Activated CD4-positive, alpha-beta T cell treated with anti-CD3 and anti-CD28 coated beads for 4 hours (primary cell): ENCODE measurements at places on chromosomes 3 and 15.
A peak's percentile ranks its signal among the peaks of the same experiment; 100 is the strongest.

- DNase-seq: peak; percentile 60
Observed at GRCh38 chr15:40320931-40321371, 2.5 kb upstream of the INAFM2 start.

DNA sequence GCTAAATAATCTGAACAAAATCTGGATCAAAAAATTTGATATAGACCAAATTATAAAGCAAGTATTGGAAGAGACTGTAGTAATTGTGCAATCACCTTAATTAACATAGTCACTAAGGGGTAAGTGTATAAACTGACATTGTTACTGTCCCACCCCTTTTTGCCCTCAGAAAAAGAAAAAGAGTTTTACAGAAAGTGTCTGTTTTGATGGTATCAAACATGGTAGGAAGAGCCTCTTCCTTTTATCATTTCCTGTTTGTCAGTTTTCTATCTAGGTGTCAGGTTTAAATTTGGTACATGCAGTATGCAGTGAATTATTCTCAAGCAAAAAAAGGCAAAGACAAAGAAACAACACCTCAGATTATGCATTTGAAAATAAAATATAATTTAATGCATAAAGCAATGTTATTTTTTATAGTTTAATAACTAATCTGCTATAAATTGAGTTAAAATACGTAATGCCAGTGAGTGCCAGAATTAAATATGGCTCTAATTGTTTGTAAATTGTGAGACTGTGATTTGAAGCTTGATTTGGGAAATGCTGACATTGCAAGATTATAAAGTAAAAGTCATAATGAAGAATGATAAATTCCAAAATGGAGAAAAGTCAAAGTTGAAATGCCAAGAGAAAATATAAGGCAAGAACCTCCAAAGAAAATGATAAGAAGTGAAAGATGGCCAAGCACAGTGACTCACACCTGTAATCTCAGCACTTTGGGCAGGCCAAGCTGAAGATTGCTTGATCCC lies 30.3 kb upstream of the CMC1 start:
- no peak for DNase-seq

- DNase-seq: no peak
Observed at GRCh38 chr15:70752193-70752635, 11.1 kb downstream of the UACA start.

DNA sequence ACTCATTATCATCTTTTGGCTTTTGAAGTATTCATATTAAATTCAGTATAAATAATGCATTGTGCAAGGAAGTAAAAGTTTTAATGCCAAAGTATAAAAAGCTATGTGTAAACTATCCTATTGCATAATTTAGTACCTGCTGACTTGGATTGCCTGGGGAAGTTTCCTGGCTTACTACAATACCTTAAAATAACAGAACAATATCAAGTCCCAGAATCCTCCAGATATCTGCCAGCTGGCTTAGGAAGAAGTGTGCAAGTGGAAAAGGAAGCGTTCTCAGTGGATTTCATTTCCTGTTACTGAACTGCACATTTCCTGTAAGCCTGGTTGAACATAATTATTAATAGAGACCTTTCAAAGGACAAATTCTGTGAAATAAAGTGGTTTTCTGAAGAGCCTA lies 236.7 kb downstream of the ADAMTSL3 start:
- no peak for DNase-seq

GRCh38 chr15:101048176-101048575 lies 129.0 kb downstream of the LRRK1 start:
- DNase-seq: no peak

DNA sequence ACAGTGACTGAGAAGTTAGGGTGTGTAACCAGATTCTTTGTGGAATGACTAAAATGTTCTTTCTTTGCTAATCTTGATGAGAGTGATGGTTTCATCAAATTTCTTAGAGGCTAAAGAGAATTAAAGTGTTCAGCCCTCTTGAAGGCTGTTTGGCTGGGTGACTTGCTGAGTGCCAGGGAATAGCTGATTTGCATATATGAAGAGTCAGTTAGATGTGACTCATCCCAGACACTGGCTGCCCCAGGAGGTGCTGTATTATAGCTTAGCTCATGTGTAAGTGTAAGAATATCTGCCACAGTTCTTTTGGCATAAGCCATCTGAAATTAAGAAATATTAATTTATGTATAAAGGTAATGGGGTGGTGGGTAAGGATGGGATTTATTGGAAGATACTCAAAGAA lies 535.1 kb downstream of the NLGN1 start:
- DNase-seq: no peak

DNA sequence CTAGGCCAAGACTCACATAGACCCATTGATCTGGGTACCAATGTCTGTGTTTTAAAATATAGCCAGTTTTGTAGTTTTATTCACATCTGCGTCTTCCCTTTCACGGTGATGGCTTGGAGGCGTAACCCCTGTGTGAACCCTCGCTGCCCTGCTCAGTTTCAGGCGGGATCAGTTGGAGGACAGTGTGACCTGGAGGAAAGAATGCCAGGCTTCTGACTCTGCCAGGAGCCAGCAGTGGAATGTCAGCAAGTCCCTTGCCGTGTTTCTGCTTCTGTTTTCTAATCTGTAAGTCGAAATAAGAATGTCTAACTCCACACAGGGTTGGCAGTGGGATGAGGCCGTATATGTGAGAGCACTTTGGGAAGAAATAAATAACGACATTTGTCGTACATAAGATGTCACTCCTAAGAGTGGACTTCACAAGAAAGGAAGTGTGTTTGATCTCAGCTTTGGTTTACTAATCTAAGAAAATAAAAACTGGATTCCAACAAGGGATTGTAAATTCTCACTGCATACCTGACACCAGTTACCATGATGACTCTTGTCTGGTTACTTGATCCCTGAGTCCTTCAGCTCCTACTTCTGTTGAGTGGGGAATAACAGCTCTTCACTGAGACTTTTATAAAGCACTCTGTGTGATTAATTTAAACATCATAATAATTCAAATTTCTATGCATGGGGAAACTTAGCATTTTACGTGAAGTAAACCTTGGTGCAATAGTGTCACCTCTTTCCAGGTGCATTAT lies 6.3 kb upstream of the CA12 start:
- DNase-seq: no peak

DNA sequence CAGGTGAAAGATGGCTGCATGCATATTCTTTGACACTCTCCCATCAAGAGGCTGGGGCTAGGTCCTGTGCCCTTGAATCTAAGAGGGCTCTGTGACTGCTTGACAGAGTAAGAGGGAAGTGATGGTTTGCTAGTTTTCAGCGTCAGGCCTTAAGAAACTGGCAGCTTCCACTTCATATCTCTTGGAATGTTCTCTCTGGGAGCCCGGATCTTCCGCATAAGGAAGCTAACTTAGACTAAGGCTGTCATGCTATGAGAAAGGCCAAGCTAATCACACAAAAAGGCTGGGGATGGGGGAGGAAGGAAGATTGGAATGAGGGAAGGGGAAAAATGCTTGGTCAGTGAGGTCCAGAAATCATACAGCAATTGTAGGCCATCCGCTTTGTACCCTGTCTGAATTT lies 50.0 kb downstream of the MB21D2 start:
- no peak for DNase-seq

DNA sequence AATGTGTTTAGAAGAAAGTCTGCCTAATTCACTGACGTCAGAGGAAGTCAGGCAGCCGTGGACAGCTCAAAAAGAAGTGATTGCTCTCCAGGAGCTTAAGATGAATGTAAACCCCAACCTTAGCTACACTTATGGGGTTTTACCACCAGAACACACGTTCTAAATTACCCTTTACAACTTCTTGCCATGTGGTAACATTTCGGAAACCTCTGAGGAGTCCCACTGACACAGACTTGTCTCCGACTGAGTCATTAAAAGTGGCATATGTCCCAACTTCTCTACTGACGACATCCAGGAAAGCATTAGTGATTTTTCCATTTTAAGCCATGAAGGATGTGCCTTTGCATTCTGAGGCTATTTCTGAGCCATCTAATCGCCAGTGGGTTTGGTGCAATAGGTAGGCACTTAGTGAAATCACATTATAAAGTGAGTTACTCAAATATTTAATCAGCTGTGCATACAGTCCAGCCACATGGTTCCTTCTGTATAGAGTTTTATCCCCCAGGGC lies 32.4 kb downstream of the C2CD4A start:
- DNase-seq: no peak

DNA sequence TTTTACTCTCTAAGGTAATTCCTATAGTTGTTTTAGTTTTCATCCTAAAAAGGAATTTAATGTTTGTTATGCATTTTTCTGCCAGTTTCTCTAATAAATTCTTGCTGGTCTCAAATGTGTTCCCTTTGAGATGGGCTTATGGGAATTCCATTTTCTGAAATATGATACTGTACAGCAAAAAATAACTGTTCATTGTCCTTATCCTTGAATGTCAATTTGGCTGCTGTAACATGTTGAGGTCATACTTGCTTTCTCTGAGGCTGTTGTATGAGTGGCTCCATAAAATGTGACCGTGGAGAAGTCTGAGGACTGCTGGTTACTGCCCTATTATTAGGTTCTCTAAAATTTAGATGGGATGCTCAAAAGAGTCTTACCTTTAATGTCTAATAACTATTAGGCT lies 266.5 kb downstream of the ADAMTS17 start:
- DNase-seq: no peak

GRCh38 chr3:7658294-7658693 lies 797.4 kb downstream of the GRM7 start:
- DNase-seq: no peak

- DNase-seq: peak; percentile 29
Observed at GRCh38 chr3:47370887-47371697, 9.7 kb upstream of the PTPN23 start.

DNA sequence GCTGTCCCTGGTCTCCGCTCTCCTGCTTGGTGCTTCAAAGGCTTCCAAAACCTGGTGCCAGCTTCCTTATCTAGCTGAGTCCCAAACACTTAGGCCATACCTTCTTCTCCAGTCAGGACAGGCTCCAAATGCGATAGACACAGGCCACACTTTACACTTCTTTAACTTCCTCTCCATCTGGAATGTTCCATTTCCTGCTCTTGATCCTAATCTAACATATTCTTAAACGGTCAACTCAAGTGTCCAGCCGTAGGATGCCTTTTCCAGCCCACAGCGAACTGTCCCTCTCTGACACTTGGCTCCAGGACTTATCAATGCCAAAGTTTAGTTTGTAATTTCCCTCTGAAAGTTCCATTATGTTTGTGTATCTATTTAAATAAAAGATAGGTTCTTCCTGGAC lies 19.2 kb upstream of the PLA2G4F start:
- no peak for DNase-seq

DNA sequence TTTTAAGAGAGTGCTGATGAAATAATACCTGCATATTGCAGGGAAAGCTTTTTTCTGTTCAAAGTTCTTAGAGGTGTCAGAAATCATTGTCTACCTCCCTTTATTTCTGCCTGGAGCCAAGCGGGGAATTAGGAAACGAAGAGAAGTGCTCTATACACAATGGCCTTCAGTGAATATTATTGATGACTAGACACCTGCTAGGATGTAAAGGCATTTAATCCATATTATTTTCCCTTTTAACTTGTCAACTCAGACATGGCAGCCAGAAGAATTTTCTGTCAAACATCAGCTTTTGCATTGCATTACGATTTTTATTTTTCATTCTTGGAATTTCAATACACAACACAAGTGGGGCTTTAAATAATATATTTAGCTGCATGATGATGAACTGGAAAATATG lies 24.7 kb downstream of the CADM2 start:
- no peak for DNase-seq

DNA sequence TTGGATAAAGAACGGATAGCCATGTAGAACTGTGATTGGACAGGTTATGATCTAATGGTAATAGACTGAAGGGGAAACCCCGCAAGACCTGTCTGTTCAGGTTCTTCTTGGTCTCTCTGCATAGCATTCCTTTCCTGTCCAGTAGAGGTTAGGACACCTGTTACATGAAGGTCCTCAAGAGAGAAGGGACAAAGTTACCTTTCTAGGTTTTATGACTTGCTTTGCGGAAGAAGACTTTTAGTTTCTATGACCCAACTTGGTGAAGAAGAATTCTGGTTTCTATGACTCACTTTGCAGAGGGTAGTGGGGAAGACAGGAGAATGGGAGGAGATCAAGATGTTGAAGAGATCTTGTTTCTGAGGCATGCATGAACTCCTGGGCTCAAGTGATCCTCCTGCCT lies 97.9 kb upstream of the C3orf80 start:
- DNase-seq: no peak

DNA sequence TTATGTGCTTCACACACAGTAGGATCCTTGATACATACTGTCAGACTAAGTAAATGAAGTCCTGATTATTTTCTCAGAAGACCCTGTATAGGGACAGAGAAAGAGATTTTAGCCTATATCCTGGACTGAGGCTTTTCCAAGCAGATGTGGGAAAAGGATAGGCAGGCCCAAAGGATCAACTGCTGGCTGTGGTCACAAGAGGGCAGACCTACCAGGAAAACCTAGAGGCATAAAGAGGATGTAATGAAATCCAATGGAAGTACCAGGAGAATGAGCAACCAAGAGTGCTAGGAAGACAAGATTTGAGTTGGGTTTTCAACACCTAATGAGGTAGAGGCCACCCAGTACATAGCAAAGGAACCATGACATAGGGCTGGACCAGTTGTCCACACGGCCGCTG lies 23.1 kb downstream of the DCLK3 start:
- no peak for DNase-seq

GRCh38 chr15:85414037-85414436 lies 33.6 kb downstream of the AKAP13 start:
- no peak for DNase-seq

DNA sequence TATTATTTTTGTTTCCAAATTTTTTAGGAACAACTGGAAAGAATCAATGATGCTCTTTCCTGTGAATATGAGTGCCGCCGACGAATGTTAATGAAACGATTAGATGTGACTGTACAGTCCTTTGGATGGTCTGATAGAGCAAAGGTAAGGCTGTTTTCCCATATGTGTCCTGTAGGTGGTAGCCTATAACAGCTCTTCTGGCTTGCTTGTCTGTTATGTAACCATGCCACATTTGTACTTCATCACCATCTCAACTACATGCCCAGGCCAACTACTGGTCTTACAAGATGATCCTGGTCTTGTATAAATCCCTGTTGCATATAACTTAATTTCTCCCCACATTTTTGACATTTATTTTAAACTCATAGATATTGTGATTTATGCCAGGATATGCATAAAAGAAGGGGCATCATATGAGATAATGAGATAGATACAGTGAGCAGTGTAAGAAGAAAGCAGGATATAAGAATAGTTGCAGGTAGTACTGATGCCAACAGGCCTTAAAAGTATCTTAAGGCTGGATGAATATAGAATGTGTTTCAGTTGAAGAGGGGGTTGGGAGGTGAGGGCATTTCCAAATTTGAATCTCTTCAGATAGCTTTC lies 20.3 kb downstream of the FAM98B start:
- peak; percentile 51 for DNase-seq

DNA sequence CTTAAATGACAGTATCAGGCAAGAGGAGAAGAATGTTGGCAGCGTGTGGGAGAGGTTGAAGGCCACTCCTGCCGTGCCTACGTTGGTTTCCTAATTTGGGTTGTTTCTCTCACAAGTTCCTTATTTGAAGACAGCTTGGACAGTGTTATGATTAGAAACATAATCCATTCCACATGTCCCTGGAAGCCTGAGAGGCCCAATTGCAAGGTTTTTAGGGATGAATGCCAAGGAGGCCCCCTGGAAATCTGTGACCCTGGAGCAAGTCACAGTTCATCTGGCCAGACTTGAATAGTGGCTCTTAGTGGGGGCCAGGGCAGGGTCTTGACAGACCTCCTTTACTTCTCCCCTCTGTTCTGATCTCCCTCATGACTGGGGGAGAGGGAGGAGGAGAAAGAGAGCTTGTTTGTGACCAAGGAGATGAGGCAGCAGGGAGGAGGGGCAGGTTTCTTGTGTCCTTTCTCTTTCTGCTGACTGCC lies 584.4 kb upstream of the TBL1XR1 start:
- no peak for DNase-seq

- no peak for DNase-seq
Observed at GRCh38 chr3:40310705-40311104, 1.2 kb downstream of the EIF1B start.

GRCh38 chr3:48015431-48016180 lies 610 bp downstream of the MAP4 start:
- DNase-seq: no peak
